ENCODE measurements at places on chromosomes 2 and 18.

- DNase-seq, result no peak
Measured at GRCh38 chr2:230578106-230578505, 134.5 kb upstream of the CAB39 start.

DNA sequence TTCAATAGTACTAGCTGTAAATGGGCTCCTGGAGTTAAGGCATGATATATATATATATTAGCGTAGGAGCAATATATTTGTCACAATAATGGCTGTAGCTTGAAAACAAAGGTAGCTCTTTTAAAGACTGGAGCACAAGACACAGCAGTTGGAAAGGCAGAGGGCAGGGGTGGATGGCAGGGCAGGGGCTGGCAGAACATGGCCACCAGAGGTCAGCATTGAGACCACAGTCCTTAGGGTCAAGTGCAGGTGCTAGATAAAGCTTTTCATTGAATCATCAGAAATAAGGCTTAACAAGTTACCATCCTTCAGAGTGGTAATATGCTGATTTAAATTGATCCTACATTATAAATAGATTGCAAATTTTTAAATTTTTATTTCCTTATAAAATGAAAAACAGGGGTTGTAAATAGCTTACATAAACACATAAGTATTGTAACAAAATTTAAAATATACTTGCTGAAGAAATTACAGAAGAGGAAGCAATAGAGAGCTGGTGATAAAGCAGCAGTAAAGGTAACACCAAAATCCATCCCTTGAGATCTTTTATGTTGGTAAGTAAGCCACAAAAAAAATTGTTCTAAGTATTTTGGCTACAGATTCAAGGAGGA is 161.2 kb upstream of the PIEZO2 start:
- DNase-seq, result no peak

DNA sequence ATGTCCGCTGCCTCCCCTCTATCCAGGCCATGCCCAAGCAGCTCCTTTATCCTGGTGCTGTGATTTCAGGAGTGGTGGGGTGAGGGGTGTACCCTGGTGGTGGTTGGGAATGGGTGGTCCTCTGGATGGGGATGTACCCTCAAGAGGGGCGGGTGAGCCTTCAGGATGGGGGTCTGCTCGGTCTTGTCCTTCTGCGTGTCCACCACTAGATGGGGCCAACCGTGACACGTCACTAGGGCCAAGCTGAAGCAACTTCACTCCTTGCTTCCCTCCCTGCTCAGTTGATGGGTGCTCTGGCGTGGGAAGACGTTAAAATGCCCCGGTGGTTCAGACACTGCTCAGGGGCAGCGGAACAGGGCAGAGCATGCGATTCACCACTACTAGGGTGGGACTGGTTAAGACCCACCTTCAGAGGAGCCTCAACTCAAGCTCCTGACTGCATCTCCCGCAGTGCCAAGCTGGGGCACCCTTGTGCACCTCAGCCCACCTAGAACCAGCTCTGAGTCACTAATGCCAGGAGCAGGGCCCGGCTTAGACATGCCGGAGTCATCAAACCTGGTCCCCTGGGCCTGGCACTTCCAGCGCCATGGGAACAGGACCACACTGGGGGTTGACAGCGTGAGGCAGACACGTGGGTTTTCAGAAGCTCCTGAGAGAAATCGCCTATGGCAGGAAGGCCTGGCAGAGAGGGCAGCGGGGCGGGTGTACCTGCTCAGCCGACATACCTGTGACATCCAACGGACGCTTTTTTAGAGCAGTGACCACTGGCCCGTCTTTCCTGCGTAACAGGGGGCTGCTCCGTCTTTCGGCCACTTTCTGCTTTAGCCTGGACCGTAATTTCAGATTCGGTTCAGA is 256.7 kb downstream of the HDAC4 start:
- no peak for DNase-seq

- no peak for DNase-seq
Measured at GRCh38 chr2:88500691-88501090, 48.2 kb upstream of the FOXI3 start.

GRCh38 chr2:86621280-86621943 is 2.3 kb downstream of the RNF103 start:
- DNase-seq, result no peak

GRCh38 chr2:200609028-200609614 is 23.3 kb downstream of the AOX1 start:
- DNase-seq, result no peak

- DNase-seq, result no peak
Measured at GRCh38 chr2:126750506-126750905, 94.5 kb downstream of the GYPC start.

DNA sequence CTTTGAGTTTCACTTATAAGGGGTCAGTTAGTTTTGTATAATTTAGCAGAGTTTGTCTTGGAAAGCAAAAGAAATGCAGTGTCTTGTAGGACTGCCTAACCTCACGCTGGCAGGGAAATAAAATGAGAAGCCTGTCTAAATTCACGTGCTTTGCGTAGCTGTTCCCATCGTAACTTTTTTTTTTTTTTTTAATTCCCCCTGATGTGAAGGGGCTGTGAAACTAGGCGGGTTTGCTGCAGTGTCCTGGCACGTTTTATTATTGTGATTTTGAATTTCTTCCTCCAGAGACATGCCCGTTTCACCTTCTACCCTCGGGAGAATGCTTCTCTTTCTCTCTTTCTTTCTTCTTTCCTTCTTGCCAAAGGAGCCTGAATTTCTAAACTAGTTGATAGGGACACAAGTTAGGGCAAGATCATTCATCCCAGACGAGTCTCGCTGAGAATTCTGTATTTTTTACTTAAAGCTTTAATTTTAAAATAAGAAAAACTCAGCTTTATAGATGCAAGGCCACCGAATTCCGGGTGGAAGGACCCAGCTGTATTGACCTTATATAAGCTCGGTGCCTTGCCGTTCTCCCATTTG is 2.3 kb downstream of the MEIS1 start:
- DNase-seq, result no peak

- no peak for DNase-seq
Measured at GRCh38 chr18:44518666-44519065, 162.0 kb upstream of the SETBP1 start.

- DNase-seq, result no peak
Measured at GRCh38 chr2:1869987-1870386, 125.7 kb upstream of the PXDN start.

DNA sequence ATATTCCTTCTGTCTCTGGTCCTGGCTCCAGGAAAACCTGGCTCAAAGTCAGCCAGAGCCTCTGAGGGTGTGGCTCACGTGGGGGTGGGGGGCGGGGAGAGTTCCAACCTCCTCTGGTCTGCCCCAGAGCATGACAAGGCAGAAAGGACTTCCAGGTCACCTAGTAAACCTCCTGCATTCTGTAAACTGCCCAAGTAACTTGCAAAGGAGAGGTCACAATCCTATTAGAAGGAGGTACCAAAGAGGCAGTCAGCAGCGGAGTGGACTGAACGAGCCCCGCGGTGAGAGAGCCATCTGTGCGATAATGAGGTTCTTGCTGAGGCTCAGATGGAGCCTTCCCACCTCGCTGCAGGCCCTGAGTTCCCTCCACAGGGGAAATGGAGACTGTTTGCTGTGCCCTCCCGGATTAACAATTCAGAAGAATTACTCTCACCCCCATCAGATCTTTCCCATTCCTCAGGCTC is 58.9 kb upstream of the GATA6 start:
- no peak for DNase-seq

- peak; percentile 76 for DNase-seq
Measured at GRCh38 chr2:231394211-231395141, 1.0 kb upstream of the B3GNT7 start.

DNA sequence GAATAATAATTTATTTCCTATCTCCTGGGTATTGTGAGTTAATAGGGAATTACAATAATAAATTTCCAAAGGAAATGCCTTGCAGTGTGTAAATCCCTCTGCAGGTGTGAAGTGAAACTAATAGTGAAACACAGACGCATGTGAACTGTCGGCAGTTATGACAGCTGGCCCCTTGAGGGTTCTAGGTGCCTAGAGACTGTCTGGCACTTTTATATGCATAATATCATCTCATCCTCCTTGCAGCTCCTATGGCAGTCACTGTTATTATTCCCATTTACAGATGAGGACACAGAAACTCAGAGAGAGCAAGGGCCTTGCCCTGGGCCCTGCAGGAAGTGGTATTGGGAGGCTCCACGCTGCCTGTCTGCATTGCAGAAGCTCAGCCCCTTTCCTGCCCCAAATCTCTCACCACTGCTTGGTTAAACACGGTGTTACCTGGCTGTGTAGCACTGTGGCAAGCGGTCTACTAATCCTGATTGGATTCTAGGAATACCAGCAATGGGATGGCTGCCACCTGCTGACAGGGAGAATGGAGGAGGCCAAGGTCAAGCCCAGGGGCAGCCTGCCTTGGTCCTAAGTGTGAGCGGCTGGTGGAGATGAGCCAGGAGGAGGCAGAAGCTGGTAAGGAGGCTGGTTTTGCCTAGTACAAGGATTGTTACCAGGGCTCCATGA is 32.8 kb upstream of the ACKR3 start:
- DNase-seq, result no peak

GRCh38 chr18:23283916-23284430 is 148.7 kb downstream of the CABLES1 start:
- DNase-seq, result no peak

GRCh38 chr2:65530547-65531320 is 98.3 kb upstream of the SPRED2 start:
- DNase-seq, result no peak

DNA sequence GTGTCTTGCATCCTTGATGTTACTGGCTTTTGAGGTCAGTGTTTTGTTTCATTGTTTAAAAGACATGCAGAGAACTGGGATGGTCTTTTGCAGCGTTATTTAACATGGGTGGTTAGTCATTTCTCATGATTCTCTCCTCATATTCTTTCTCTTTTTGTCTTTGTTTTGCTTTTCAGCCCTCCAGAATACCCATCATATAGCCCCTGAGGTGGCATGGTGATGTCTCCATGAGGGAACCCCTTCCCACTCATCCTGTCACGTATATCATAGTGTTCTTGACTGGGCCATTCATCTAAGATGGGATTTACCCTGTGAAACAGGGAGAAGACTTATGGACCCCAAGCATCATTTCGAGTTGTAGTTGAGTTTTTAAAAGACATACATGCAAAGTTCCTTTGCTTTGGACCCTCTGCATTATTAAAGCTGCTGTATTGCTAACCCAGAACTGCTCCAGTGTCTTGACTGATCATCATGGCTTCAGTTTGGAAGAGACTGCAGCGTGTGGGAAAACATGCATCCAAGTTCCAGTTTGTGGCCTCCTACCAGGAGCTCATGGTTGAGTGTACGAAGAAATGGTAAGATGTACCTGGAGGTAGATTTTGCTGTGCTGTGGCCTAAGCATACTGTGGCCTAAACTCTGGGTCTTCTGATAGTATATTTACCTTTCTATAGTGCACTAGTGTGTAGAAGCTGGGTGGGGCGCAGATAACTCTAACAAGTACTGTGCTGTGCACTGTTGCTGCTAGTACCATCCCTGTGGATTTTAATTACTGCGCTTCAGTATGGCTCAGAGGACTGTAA is 1.4 kb downstream of the EHBP1 start:
- DNase-seq, result no peak

DNA sequence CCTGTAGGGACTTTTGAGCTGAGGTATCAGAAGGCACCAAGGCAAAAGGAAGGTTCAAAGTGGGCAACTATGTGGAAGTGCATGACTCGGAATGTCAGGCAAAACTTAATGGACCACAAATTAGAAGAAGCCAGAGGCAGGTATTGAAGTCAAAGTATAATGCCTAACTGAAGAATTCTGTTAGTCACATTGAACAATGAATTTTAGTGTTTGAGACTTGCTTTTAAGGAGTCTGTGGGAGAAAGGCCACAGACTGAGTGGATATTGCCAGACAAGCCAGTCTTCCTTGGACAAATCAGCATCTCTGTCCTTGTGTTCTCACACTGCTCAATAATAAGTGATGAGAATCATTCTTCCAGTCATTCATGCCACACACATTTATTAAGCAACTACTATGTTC is 498.9 kb downstream of the STK39 start:
- no peak for DNase-seq

- no peak for DNase-seq
Measured at GRCh38 chr18:42156281-42156680, 201.2 kb downstream of the PIK3C3 start.

- no peak for DNase-seq
Measured at GRCh38 chr18:20966795-20967194, 144.8 kb downstream of the ROCK1 start.

DNA sequence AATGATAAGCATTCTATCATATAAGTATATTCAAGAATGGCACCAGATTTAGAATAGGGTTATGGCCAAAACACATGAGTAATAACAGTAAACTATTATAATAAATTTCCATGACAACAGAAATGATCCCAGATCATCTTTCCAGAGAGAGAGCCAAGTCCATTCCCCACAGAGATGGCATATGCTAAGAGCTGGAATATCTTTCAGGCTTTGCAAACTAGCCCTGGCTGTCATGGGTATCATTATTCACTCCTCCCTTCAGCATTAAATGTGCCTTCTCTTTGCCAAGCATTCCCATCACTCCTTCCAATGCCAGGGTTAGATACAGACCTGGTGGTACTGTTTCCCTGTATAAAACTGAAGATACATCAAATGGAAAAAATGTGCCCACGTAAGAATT is 10.9 kb downstream of the FEZ2 start:
- no peak for DNase-seq

- DNase-seq, result no peak
Measured at GRCh38 chr18:32961538-32961937, 188.7 kb upstream of the KLHL14 start.

DNA sequence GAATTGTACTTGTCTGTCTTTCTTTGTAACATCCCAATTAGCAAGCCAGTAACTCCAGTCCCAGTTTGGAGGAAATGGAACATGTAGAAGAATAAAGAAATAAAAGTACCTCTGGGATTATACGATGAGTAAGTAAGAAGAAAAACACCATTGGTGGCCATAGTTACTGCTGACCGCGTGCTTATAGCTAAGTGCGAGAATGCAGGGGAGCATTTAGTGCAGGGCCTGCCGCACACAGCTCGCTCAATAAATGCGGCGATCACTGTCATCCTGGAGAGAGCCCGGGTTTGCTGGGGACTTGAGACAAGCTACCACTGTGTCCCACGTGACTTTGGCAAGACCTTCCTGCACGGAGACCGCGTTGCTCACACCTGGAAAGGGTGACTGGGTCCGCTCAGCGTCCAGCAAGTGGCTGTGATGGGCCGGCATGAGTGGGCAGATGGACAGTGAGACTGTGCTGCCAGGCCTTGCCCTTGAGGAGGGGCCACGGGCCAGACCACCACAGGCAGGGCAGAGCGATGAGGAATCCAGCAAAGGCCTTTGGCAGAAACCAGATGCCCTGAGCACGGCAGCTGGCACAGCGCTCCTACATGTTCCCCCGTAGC is 54.8 kb downstream of the ADI1 start:
- no peak for DNase-seq

GRCh38 chr2:231708773-231709635 is 679 bp downstream of the PTMA start:
- DNase-seq, result no peak

GRCh38 chr2:12675801-12676200 is 40.9 kb upstream of the TRIB2 start:
- no peak for DNase-seq
